Hypothalamus (tissue), 51 donors: ENCODE measurements at places on chromosomes 11 and 22.

DNA sequence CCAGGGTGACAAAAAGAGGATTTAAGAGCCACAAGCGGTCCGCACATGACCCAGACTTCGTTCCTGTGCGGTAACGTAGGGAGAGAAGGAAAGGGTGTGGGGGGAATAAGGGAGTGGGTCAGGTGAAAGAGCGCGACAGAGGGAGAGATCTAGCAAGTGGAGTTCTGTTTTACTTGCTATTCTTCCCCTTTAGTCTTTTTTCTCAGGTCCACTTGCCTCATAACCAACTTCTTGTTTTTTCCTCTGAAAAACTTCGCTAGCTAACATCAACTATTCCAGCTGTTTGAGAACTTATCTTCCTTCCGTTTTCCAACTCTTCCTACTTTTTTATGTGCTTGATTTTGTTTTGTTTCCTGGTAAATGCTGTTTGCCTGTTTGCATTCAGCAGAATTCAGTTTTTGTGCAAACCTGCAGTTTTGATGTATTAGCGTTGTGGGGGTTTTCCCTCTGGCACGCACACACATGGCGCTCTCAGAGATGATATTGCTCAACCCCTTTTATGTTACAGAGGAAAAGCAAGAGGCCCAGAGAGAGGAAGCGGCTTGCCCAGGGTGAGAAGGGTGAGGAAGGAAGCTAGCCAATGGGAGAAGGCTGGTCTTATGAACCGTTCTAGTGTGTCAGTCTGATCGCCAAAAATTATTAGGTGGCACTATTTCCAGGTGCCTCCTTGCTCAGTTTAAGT, 592 bp upstream of the CTSC start:
- DNase-seq, result peak; percentile 12

DNA sequence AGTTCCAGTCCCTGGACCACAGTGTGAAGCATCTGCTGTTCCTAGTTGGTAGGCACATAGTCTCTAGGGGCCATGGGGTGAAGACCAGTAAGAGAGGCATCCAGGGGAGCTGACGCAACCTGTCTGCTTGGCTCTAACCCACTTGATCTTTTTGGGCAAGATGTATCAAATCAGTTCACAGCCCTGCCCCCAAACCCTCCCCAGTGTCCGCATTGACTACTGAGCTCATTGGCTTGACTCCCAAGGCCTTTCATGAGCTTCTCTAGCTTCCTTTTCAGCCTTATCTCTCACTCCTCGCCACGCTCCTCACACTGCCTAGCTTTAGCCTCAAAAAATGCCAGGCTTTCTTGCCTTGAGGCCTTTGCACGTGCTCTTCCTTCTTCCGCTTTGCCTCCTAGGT, 29.7 kb upstream of the ABCC8 start:
- DNase-seq, result no peak

DNA sequence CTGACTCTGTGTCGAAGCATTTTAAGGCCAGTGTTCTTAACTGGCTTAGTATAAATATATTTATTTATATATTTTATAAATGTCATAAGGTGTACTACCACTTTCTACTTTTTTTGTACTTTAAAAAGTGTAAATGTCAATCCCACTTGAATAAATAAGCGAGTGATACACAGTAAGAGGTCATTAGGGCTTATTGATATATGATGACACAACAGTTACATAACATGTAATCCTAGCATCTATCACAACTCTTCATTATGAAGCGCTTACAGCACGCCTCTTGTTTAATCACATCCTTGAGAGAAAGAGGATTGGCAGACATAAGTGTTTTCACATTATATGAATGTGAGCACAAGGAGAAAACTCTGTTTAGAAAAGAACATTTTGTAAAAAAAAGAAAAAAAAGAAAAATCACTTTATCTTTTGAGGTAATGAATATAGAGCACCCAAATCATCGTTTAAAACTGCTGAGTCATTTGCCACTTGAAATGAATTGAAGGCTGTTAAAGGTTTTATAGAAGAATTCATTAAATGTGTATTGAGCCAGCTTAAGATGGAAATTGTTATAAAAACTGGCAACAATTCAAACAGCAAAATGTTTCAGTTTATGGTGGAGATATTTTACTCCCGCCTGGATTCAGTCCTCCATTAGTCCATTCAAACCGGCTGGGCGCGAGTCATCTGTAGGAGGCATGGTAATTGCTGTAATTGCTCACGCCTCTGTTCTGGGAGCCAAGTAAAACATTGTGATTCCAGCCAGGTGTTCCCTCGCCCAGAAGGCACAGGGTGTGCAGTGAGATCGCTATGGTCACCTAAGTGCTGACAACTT, 627.3 kb upstream of the KIRREL3 start:
- DNase-seq, result no peak

GRCh38 chr11:124740277-124740882, 638 bp downstream of the NRGN start:
- DNase-seq, result no peak
